ENCODE measurements at places on chromosomes 12 and 14. TPM values are rescaled to one million over a fixed set of nuclear protein-coding genes. Genes with fewer than 3 reads are reported as not detected.
A peak's percentile ranks its signal among the peaks of the same experiment; 100 is the strongest.

DNA sequence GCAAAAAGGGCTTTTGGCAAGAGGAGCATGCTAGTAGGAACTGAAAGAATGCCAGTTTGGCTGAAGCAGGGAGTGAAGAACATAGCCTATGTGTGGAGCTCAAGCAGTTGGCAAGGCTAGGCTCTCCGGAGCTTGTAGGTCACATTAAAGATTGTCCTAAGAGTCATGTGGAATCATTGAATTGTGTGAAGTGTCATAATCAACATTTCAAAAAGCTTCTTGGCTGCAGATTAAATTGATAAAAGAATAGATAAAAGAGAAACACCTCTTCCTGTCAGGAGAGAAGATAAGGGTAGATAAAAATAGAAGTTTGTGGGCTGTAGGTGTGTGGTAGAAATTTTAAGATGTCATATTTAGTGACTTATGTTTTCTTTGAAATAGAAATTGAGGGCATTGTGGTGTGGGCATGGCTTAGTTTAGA lies 36.1 kb downstream of the CPSF6 start:
- DNase-seq: no peak
- peaks cover 2% of the 10 kb centered on the region for H3K36me3 ChIP-seq
- H3K4me1 ChIP-seq: peaks cover 33% of the 10 kb centered on the region
- no peak overlapping the region for H3K4me3 ChIP-seq

- H3K36me3 ChIP-seq: no peaks in the 10 kb centered on the region
- no peak overlapping the region for H3K4me3 ChIP-seq
- no peaks in the 10 kb centered on the region for H3K4me1 ChIP-seq
- no peak for DNase-seq
These were observed 419.7 kb downstream of the ADAMTS20 start for GRCh38 chr12:43132291-43132690.

- DNase-seq: no peak
- peaks cover 14% of the 10 kb centered on the region for H3K27me3 ChIP-seq
- no peak overlapping the region for H3K4me3 ChIP-seq
These were observed 178.8 kb downstream of the EXOC5 start for GRCh38 chr14:57089901-57090300.

DNA sequence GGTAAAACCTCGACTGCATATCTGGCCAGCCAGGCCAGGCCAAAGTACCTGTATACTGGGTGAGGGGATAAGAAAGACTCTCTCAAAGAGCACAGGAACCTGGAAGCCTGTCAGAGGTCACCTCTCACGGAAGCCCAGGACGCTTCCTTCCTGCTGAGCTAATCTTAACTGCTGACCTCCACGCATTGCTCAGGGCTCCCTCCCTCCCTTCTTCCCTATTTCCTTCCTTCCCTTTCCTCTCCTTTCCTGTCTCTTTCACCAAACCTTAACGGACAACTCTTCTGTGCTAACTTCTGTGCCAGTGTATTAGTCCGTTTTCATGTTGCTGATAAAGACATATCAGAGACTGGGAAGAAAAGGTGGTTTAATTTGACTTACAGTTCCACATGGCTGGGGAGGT lies 14.8 kb upstream of the RNASE10 start:
- H3K4me1 ChIP-seq: peaks cover 76% of the 10 kb centered on the region
- H3K27ac ChIP-seq: peak overlapping the region; percentile 10
- no peaks in the 10 kb centered on the region for H3K36me3 ChIP-seq
- peak overlapping the region; percentile 45 for H3K4me3 ChIP-seq
- no peaks in the 10 kb centered on the region for H3K27me3 ChIP-seq
- no peak for DNase-seq

GRCh38 chr14:49193332-49194065 lies 392.7 kb downstream of the RPS29 start:
- H3K27me3 ChIP-seq: peaks cover 5% of the 10 kb centered on the region
- peak overlapping the region; percentile 18 for H3K4me3 ChIP-seq
- peaks cover 7% of the 10 kb centered on the region for H3K4me1 ChIP-seq
- H3K27ac ChIP-seq: no peak overlapping the region
- H3K36me3 ChIP-seq: no peaks in the 10 kb centered on the region
- no peak for DNase-seq

DNA sequence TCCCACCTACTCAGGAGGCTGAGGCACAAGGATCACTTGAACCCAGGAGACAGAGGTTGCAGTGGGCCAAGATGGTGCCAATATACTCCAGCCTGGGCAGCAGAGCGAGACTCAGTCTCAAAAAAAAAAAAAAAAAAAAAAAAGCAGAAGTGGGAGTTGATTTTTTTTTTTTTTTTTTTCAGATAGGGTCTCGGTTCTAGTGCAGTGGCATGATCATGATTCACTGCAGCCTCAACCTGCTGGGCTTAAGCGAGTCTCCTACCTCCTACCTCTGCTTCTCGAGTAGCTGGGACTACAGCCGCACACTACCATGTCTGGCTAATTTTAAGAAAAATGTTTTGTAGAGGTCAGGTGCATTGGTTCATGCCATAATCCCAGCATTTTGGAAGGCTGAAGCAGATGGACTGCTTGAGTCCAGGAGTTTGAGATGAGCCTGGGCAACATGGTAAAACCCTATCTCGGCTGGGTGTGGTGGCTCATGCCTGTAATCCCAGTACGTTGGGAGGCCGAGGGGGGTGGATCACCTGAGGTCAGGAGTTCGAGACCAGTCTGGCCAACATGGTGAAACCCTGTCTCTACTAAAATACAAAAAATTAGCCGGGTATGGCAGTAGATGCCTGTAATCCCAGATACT lies 16.3 kb upstream of the HSP90AA1 start:
- H3K4me1 ChIP-seq: no peaks in the 10 kb centered on the region
- no peak overlapping the region for H3K27ac ChIP-seq
- no peak overlapping the region for H3K4me3 ChIP-seq
- no peak for DNase-seq

- H3K4me3 ChIP-seq: peak overlapping the region; percentile 5
- peaks cover 10% of the 10 kb centered on the region for H3K36me3 ChIP-seq
- no peaks in the 10 kb centered on the region for H3K27me3 ChIP-seq
These were observed 21.9 kb downstream of the YBX3 start for GRCh38 chr12:10701131-10701681.

GRCh38 chr14:71247106-71247505 lies 339.8 kb downstream of the PCNX1 start:
- no peak overlapping the region for H3K4me3 ChIP-seq
- no peaks in the 10 kb centered on the region for H3K27me3 ChIP-seq
- H3K4me1 ChIP-seq: peaks cover 34% of the 10 kb centered on the region
- H3K36me3 ChIP-seq: peaks cover 12% of the 10 kb centered on the region
- H3K27ac ChIP-seq: peak overlapping the region; percentile 57

- DNase-seq: no peak
- no peak overlapping the region for H3K4me3 ChIP-seq
- H3K27me3 ChIP-seq: peaks cover 6% of the 10 kb centered on the region
- H3K4me1 ChIP-seq: no peaks in the 10 kb centered on the region
- H3K27ac ChIP-seq: no peak overlapping the region
These were observed 122.0 kb upstream of the ATXN7L3B start for GRCh38 chr12:74415633-74416032.

PLEK2 gene
- total RNA-seq: 1.4 TPM

DTX1 gene
- 18.0 TPM for total RNA-seq

ABCD2 gene
- total RNA-seq: 10.0 TPM

All from activated T-cell treated with anti-CD3 and anti-CD28 coated beads, Interleukin-2, amount 50 U/mL, for 72 hours (primary cell).